Keratinocyte (primary cell): ENCODE measurements at places on chromosomes 16 and 17. TPM values are rescaled to one million over a fixed set of nuclear protein-coding genes. Genes with fewer than 3 reads are reported as not detected.

Gene YBX2
- polyA plus RNA-seq, result 0.01 to 0.05 TPM (median 0.05 TPM) in 3 replicates

Gene KIF18B
- polyA plus RNA-seq, result 0.99 to 8.1 TPM (median 5.1 TPM) in 3 replicates

Gene SLFN14
- not detected in 3 replicates for polyA plus RNA-seq

Gene C17orf113
- 0.06 to 0.26 TPM (median 0.12 TPM) in 3 replicates for polyA plus RNA-seq

DNA sequence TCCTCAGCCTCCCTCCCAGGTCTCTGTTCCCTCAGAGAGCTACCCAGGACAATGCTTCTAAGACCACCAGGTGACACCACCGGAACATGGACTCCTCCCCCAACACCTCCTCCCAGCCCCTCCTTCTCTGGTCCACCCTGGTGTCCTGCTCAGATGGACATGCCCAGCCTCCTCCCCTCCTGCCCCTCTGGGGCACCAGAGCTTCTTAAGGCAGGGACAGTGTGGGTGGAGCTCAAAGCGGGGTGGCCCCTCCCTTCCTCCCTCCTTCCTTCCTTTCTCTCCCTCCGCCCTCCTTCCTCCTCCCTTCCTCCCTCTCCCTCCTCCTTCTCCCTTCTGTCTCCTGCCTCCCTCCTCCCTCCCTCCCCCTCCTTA is 22.7 kb downstream of the TRPV3 start:
- no peaks in the 10 kb centered on the region for H3K27me3 ChIP-seq
- peaks cover 4% of the 10 kb centered on the region for H3K36me3 ChIP-seq
- no peak overlapping the region for H3K4me3 ChIP-seq
- no peak overlapping the region for H3K27ac ChIP-seq
- DNase-seq, result no peak
- peaks cover 4% of the 10 kb centered on the region for H3K4me1 ChIP-seq

DNA sequence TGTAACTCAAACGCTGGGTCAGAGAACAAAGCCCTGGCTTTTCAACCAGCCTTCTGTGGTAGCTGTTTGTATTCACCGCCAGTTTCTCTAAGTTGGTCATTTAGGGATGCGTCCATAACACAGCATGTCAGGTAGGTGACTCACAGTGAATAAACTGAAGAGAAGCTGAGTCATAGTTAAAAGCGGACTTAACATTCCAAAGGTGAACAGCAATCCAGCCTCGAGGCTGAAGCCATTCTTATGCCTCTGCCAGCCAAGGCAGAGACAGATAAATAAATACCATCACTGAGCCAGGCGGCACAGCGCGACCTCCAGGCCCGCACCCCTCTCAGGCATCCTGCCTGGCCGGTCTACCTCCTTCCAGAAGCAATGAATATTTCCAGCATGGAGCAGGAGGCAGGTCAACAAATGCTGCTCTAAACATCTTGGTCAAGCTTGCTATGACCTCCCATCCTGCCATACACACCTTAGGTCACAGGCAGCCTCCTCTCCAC is 12.4 kb upstream of the CACNG4 start:
- peak overlapping the region; percentile 77 for H3K27ac ChIP-seq
- peaks cover 37% of the 10 kb centered on the region for H3K4me1 ChIP-seq

DNA sequence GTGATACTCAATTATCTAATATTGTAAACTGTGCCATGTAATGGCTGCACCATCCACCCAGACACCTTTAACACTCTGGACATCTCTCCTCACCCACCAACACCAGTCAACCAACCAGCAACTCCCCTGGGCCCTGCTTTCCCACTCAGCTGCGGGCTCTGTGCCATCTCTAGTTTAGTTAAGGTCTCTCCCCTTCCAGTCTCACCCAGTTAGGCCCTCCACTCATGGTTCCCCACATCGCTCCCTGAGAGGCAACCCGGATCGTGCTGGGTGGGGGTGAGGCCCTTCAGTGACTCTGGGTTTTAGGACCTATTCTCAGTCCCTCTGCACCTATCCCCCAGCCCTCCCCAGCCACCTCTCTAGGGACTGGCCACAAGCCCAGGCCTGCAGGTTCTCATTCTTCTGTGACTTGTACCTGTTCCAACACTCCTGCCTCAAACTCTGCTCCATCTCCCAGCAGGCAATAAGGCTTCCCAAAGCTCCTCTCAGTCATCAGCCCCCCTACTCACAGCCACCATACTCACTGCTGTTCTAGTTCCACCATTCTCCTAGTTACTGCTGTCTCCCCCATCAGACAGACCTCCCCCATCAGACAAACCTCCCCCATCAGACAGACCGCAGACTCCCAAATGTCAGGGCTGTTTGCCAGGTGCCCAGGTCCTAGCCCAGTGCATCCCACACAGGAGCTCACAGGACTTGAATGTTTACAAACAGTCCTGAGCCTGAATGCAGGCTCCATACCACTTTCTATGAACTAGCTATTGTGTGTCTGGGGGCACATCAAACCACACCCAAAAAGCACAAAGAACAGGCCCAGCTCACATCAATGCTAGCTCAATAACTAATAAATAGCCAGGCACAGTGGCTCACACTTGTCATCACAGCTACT is 2.6 kb downstream of the TK2 start:
- no peak for DNase-seq
- peaks cover 25% of the 10 kb centered on the region for H3K4me1 ChIP-seq
- no peaks in the 10 kb centered on the region for H3K27me3 ChIP-seq
- H3K27ac ChIP-seq, result no peak overlapping the region

DNA sequence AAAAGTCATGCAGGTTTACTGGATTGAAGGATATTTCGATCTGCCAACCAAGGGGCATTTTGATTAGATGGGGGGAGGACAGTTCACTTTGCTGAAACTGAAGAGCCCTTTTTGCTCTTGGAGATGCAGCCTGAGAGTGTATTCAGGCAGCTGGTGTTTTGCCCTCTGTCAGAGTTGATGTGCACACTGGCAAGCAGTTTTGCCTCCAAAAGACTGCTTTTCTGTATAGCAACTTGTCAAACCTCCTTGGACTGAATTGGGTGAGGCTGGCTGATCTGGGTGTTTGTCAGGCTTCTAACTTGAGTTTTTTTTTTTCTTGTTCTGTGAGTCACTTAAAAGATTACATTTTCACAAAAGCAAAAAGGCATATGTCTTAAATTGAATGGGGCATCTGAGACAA is 22.6 kb upstream of the ANKFN1 start:
- no peaks in the 10 kb centered on the region for H3K36me3 ChIP-seq
- H3K27me3 ChIP-seq, result no peaks in the 10 kb centered on the region
- DNase-seq, result no peak
- H3K27ac ChIP-seq, result no peak overlapping the region
- H3K4me3 ChIP-seq, result no peak overlapping the region
- no peaks in the 10 kb centered on the region for H3K4me1 ChIP-seq

GRCh38 chr17:4854111-4854681 is 21.1 kb downstream of the MINK1 start:
- peaks cover 1% of the 10 kb centered on the region for H3K36me3 ChIP-seq
- peak overlapping the region; percentile 2 for H3K4me3 ChIP-seq
- DNase-seq, result peak; percentile 98
- H3K27me3 ChIP-seq, result no peaks in the 10 kb centered on the region
- H3K27ac ChIP-seq, result peak overlapping the region; percentile 96

DNA sequence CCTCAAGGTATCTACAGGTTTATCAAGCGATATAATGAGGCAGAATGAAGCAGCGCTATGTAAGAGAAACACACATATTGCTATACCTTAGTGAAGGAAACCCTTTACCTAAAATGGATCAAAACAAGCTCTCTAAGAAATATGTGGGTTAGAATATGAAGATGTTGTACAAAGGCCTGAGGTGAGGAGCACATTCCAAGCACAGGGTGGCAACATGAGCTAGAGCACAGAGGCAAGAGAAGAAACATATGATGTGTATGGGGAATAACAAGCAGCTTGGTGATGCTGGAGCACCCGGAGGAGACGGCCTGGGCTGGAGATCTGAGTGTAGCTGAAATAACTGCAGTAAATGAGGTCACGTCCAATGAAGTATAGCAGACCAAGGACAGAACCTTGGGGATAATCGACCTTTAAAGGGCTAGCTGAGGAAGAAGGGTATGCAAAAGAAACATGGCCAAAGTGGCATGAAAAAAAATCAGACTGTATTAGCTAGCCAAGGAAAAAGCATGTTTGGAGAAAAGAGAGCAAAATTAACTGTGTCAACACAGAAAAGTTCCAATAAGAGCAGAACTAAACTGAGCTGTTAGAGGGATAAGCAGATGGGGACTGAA is 44.0 kb downstream of the MARVELD3 start:
- H3K36me3 ChIP-seq, result peaks cover 18% of the 10 kb centered on the region
- no peak for DNase-seq
- H3K4me1 ChIP-seq, result no peaks in the 10 kb centered on the region
- H3K27me3 ChIP-seq, result no peaks in the 10 kb centered on the region
- H3K27ac ChIP-seq, result no peak overlapping the region
- no peak overlapping the region for H3K4me3 ChIP-seq

GRCh38 chr16:17380613-17381012 is 90.1 kb downstream of the XYLT1 start:
- no peak for DNase-seq
- H3K27ac ChIP-seq, result no peak overlapping the region
- H3K4me1 ChIP-seq, result no peaks in the 10 kb centered on the region

GRCh38 chr16:79062336-79062735 is 538.2 kb downstream of the MAF start:
- H3K27me3 ChIP-seq, result peaks cover 13% of the 10 kb centered on the region
- H3K4me1 ChIP-seq, result no peaks in the 10 kb centered on the region
- DNase-seq, result no peak
- H3K27ac ChIP-seq, result no peak overlapping the region

- no peaks in the 10 kb centered on the region for H3K27me3 ChIP-seq
- H3K36me3 ChIP-seq, result no peaks in the 10 kb centered on the region
- H3K27ac ChIP-seq, result no peak overlapping the region
- no peak overlapping the region for H3K4me3 ChIP-seq
- no peak for DNase-seq
Observed at GRCh38 chr16:55821210-55821609, 11.7 kb downstream of the CES1 start.

DNA sequence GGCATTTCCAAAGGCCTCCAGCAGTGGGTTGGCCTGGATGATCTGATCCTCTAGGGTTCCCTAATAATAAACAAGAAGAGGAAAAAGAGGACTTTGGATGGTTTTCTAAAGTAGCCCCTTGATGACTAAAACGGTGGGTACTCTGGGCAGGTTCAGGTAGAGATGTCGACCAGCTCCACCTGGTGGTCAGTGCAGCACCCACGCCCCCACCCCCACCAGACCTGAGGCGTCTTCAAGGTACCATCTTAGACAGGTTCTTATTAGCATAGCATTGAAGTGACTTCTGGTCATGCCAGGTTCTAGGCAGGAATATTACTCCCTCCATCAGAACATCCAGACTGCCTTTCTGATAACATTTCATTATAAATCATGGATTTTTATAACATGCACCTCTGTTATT is 15.0 kb downstream of the MYH13 start:
- H3K27ac ChIP-seq, result no peak overlapping the region
- H3K4me3 ChIP-seq, result no peak overlapping the region
- no peaks in the 10 kb centered on the region for H3K27me3 ChIP-seq
- H3K36me3 ChIP-seq, result no peaks in the 10 kb centered on the region
- no peaks in the 10 kb centered on the region for H3K4me1 ChIP-seq

DNA sequence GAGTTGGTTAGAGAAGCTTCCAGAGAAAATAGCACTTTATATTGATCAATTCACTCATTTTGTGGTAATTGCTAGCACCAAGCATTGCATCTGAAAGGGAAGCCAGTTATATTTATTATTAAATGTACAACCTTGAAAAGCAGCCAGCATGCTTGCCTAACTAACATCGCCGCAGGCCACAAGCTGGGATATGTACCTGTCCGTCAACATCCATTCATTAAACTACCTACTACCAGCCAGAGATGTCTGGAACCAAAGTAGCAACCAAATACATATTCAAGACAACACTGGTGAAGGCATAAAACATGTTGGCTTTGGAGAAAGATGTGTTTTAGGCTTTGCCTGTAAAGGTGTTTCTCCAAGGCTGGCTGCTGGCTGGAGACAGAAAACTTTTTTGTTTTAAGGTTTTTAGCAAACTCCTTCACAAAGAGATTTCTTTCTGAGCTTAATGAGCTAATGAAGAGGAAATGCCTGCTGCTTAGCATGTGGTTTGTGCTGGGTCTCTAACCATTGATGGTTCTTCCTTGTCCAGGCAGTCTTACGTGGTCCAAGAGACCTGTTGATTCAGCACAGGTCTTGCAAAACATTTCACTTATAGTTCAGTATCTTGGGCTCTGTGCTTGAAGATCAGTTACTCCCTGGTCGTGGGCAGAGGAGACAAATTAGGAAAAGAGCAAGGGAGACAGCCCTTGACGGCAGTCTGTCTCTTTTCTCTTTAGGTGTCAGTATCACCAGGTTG is 3.1 kb downstream of the ITPRIPL2 start:
- no peaks in the 10 kb centered on the region for H3K36me3 ChIP-seq
- H3K27ac ChIP-seq, result no peak overlapping the region
- no peak overlapping the region for H3K4me3 ChIP-seq
- H3K4me1 ChIP-seq, result peaks cover 64% of the 10 kb centered on the region
- no peaks in the 10 kb centered on the region for H3K27me3 ChIP-seq

- no peaks in the 10 kb centered on the region for H3K4me1 ChIP-seq
- no peak overlapping the region for H3K4me3 ChIP-seq
- DNase-seq, result no peak
- no peak overlapping the region for H3K27ac ChIP-seq
Observed at GRCh38 chr16:78972006-78972405, 628.5 kb downstream of the MAF start.

DNA sequence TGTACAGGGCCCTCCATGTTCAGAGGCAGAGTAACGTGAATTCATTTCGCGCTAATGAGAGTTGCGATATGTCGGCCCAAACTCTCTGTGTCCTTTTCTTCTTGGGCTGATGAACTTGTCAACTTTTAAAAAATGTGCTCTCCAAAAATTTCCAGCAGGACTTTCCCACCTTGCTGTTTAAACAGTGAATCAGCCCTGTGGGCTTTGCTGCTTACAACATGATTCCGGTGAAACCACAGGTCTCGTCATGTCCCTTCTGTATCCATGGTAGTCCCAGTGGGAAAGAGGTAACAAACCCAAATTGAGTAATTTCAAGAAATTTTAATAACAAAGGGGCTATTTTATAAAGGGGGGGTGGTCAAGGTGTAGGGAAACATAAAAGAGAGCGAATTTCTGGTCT is 612.9 kb downstream of the MAF start:
- H3K27me3 ChIP-seq, result no peaks in the 10 kb centered on the region
- no peaks in the 10 kb centered on the region for H3K36me3 ChIP-seq
- no peak for DNase-seq
- peak overlapping the region; percentile 10 for H3K27ac ChIP-seq

- no peak overlapping the region for H3K4me3 ChIP-seq
- no peak for DNase-seq
- no peaks in the 10 kb centered on the region for H3K27me3 ChIP-seq
- no peaks in the 10 kb centered on the region for H3K36me3 ChIP-seq
Observed at GRCh38 chr17:40203131-40203530, 16.0 kb upstream of the WIPF2 start.
